Globus pallidus (tissue), 1 donor: ENCODE measurements at places on chromosomes 6 and 20.

DNA sequence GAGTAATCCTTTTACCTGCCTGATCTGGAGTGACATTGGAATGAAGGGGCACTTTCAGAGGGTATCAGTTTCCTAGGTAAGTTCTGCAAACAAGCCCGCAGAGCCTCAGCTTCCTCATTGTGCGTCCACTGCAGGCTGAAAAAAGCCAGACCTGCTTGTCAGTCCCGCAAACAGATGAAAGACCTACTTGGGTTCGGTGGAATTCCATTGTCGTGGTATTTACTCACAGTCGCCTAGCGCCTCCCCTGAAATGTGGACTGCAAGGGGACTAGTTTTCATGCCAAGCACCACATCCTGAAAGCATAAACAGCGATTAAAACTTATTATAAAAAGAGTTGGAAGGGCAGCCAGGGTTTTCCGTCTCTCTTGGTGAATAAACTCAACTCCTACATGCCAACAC, 121.5 kb downstream of the PAX1 start:
- no peak for DNase-seq

GRCh38 chr6:2531426-2532215, 219.1 kb downstream of the MYLK4 start:
- DNase-seq = no peak

DNA sequence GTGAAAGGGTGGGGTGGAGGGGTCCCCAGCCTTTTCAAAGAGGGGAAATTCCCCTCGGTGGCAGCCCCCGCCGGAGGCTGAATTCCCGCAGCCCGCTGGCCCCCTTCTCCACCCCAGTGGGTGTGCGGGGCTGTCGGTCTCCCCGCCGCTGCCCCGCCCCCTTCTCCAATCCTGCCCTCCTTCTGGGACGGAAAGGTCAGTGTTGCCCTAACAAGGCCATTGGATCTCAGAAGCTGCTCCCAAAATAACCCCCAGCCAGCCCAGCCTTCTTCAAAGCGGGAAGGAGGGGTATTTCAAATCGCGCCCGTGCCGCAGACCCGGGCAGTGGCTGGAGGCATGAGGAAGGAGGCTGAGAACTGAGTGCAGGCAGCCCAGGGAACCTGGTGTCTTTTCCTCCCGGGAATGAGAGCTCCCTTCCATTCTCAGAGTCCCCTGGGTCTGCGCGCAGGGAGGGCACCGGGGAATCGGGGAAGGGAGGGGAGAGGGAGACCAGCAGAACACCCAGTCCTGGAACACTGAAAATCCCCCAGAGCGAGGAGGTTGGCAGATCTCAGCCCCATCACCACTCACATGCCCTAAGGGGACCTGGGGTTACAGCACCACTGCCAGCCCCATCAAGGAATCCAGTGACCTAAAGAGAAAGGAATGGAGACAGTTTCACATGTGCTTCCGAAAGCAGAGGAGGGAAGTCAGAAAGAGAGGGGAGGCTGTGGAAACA, at the start of gene JPH2:
TSS of gene JPH2 (minus strand) at position 135 of the 718 bp plus-strand sequence. CDS start 483 bp downstream, outside the sequence.
- DNase-seq = no peak

GRCh38 chr6:41252401-41253169, 24.4 kb downstream of the TREML4 start:
- DNase-seq = no peak

DNA sequence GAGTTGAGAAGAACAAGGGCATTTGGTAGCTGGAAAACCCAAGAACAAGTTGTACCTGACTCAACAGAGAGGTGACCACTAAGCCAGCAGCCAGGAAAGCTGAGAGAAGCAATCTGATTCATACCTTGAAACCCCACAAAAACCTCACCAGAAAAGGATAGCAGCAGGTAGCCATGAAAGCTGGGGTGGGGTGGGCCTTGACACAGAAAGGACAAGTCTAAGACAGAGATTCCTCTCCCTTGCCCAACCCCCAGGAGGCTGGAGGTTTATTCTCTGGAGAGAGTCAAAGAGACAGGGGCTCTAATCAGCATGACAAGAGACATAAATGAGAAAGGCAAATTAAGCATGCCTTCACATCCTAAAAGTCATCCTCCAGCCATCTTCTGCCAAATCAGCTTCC, 151.7 kb upstream of the DST start:
- no peak for DNase-seq

DNA sequence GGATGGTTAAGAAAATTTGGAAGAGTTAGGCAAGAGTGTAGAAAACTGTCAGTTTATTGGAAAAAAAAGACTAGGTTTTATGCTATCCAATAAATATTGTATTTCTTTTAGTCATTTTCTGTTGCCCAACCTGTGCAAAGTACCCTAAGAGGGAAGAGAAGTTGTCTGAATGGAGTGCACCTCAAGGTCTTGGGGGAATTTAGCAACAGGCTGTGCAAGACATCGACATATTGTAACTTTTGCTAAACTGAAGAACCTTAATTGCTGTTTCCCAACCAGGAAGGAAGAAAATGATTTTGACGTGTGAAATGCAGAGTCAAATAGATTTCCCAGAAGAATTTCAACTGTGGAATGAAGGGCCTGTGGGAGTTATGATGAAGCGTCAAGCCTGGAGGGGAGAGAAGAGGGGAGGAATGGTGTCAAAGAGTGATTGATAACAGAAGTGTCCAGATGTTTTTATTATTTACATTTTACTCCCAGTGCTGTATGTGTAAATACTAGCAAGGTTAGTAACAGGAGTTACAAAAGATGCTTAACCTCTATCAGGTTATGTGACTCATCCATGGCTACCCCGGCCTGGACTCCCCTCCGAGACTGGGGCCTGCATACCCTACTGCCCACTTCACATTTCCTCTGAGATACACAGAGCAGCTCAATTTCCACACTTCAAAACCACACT, 246.8 kb downstream of the MYLK4 start:
- no peak for DNase-seq

DNA sequence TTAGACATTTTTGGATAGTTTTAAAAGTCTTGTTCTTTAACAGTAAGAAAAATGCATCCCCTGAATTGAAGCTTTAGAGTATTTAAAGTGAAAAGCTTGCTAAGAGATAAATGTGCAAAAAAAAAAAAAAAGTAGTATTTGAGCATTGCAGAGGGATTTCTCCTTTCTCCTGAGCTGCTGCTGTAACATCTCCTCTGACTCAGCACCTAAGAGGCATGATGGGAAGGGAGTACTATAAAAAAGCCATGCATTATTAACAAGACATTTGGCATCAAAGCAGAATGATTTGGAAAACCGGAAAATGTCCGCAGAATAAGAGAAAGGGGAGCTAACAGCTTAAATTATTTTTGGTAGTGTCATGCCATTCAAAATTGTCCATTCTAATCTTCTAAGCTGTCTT, 27.9 kb downstream of the B4GALT5 start:
- DNase-seq = no peak

DNA sequence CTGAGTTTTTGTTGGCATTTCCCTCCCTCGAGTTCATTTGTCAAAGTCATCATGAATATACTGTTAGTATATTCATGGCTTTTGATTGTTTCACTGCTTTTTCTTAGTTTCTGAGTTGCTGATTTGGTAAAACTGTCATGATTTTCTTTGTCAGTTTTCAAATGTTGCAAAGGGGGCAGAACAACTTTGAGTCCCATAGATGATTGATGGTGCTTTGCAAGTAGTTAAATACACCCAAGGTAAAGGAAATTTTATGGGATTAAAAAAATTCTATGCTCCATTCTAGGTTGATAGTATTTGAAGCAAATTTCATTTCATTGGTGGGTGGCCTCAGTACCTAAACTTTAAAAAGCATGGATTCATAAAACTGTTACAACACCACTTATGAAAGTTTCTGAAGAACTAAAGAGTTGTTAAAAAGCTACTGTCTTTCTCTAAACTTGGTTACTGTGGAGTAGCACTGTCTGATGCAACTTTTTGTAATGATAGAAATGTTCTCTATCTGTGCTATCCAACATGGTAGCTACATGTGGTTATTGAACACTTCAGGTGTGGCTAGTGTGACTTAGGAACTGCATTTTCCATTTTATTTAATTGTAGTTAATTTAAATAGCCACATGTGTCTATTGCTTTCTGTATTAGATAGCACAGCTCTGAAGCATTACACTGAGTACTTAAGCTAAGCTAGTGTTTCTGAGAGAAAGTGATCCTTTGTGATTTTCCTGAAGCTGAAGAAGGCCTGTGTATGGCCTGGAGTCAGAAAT, 153.6 kb downstream of the ZFAND3 start:
- no peak for DNase-seq

DNA sequence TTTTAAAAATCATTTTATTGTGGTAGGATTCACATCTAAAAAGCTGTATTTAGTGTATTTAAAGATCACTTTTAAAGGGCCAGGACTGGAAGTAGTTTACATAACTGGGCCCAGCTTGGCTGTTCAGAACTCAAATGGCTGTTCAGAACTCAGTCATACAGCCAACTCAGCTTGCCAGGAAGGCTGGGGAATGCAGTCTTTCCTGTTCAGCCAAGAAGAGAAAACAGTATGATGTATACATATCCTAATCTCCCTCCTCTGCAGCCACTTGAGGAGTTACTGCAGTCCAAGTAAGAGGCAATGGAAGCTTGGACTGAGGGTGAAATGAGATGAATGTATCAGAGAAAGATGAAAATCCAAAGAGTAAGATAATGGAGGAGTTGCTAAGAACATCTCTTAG, 24.6 kb downstream of the DSTN start:
- no peak for DNase-seq
